ENCODE measurements at places on chromosomes 2 and 18.

GRCh38 chr2:205733648-205734047, 51.3 kb downstream of the NRP2 start:
- DNase-seq: no peak

DNA sequence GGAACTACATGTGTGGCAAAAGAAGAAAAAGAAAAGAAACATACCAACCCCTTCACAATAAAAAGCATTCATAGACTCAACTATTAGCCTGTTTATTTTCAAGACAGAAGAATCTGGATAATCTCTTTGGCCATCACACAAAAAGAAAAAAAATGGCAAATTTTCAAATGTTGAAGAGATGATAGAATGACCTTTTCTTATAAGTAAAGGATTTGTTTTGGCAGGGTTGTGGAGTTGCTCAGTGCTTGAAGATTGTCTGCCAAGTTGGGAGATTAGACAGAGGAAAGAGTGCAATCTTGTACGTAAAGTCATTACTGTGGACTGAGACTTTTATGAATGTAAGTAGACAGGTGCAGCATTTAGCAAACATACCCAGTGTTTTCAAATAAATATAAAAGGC, 18.5 kb upstream of the FAM171B start:
- DNase-seq: no peak

DNA sequence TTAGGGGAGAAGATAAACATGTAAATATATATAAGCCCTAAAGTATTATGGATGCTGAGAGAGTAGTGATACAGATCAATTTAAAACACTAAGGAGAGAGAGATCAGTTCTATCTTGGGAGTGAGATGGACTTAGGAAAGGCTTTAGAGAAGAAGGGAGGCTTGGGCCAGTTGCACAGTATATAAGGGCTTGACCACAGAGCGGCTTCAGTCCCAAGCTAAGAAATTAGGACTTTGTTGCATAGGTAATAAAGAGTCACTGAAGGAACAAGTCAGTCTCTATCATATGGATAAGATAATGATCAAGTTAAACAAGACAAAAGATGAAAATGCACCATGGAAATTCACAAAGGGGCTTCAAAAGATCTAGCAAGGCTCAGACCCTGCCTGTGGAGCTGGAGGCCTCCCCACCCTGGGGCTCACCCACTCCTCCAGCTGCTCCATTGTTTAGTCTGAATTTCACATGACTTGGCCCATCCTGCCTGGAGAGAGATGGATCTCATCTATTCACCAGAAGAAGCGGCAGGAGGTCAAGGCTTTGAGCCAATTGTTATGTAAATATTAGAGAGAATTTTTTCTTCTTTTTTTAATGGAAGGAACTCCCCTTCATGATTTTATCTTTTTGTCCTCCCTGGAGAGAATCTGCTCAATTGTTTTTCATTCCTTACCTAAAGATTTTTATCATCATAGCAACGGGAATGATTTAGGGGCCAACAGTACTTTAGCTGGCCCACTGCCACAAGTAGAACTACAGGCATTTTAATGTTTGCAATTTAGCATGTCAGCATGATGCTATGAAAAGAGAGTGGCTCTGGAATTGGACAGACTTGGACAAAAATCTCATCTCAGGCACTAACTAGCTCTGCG, 44.0 kb downstream of the GYPC start:
- DNase-seq: no peak

GRCh38 chr2:224165901-224166319, 126.8 kb upstream of the SERPINE2 start:
- no peak for DNase-seq

DNA sequence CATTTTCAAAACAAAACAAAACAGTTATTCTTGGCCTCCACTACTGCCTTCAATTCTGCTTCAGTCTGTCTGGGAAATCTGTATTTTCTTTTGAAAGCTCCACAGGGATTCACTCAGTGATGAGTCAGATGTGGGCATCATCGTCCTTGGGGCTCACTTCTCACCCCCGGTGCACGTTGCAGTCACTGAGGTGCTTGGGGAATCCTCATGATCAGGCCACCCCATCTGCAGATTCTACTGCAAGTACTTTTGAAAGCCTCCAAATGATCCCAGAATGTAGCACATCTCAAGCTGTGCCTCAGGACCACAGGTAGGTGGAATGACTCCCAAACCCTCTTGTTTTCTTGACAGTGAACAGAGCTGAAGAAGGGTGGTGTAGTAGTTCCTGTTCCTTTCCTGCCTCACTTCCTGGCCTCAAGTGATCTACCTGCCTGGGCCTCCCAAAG, 34.3 kb downstream of the LPIN2 start:
- no peak for DNase-seq

GRCh38 chr2:20723543-20723942, 56.6 kb downstream of the GDF7 start:
- no peak for DNase-seq

DNA sequence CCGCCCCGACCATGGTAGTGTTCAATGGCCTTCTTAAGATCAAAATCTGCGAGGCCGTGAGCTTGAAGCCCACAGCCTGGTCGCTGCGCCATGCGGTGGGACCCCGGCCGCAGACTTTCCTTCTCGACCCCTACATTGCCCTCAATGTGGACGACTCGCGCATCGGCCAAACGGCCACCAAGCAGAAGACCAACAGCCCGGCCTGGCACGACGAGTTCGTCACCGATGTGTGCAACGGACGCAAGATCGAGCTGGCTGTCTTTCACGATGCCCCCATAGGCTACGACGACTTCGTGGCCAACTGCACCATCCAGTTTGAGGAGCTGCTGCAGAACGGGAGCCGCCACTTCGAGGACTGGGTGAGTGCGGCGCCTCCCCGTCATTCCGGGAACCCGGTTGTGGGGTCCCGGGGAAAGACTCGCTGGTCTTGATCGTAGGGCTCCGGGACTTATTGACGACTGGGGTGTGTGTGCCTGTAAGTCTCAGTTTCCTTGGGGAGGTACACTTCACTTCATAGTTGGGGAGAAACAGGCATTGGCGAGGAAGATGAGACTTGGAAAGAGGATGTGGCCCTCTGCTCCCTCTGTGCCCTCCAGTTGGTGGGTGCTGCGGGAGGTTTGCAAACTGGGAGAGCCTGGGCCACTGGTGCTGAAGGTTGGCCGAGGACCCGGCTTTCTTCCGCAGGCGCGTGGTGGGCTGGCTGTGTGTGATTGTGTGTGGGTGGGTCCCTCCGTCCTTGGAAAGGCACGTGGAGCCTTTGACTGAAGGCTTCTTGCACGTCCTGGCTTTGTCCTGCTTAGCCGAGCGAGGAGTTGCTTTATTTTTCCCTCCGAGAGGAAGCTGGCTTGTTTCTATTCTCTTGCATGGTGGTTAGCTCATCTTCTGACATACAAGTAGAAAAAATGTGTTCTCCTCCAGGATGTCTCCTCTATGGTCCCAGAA, 886 bp downstream of the PRKCE start:
- DNase-seq: no peak

DNA sequence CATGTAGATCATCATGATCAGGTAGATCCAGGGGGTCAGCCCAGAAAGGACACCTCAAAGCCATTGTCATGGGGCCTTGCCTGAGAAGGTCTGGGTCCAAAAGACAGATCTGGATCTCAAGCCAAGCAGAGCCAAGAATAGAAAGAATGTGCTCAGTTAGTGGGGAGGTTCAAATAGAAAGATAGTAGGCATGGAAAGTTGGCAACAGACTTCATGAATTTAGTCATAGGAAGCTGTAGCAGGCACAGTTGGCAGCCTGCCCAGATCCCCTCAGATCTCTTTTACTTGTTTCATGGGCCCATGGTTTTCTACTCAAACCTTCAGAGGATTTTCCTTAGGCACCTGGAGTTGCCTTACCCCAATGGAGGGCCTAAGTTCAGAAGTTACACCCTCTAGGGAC, 767.0 kb downstream of the SLC4A3 start:
- DNase-seq: no peak

DNA sequence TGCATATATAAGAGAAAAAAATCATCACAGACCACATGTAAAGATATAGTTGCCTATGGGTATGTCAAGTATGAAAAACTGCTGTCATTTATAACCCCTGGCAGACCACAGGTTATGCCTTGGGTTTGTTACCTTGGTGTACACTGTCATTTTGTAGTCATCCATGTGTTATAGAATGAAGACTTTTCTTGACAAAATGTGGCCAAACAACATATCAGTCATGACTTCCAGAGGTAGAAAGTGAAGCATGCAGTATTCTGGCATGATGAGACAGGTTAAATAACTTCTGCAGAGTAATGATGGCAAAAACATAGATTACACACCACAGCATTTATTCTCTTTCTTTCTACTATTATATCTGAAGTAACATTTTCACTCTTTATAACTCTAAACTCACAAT, 74.9 kb upstream of the NEUROD1 start:
- no peak for DNase-seq

- no peak for DNase-seq
Observed at GRCh38 chr2:38739524-38739923, 11.6 kb downstream of the SRSF7 start.

- no peak for DNase-seq
Observed at GRCh38 chr2:171430516-171431410, 3.0 kb downstream of the METTL8 start.

DNA sequence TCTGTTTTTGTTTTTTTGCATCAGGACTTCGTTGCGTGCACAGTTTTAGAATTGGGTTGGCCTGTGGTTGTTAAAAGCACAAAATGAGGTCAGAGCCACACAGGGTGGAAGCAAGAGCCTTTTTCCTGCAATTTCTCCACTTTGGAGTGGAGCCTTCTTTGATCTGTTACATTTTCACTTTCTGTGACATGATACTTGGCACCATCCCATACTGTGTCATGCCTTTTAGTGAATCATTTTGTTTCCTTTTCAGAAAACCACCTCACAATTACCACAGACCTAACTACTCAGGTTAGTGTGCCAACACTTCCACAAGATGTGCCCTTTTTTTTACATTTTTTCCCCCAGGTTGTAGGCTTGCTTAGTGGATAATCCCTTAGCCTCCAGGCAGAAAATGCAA, 32.5 kb downstream of the MERTK start:
- DNase-seq: no peak

DNA sequence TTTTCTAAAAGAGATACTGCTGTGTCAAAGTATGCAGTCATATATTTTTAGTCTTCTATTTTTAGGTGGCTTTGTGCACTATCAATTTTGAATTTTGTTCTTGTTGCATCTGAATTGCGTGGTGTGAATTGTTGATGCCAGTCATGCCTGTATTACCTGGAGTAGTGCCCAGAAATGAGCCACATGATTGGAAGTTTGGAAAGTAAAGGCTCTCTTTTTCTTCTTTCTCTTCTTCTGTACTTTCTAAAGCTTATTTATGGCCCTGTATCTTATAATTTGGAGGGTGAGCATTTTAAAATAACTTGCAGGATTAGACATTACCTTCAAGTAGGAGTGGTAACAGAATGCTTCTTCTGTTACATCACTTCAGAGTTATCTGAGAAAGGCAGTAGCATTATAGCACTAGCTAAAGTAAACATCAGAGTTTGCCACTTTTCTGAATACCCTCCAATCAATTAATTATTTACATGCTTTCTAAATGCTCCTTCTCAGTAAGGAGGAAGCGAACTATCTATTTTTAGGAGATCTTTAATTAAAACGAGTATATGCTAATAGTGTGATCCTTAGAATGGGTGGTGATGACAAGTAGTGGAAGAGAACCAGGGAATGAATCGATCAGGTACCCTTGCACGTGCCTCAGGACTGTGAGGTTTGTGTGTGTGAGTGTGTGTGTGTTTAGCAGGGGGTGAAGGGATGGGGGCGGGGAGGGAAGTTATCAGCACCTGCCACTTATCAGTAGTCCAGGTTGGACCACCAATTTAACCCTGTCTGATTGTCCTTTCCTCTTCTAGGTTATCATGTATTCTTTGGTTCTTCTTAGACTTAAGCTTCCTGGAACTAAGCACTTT, 112.5 kb downstream of the MAP3K20 start:
- DNase-seq: no peak

- DNase-seq: no peak
Observed at GRCh38 chr2:55923091-55923981, at the start of gene EFEMP1. Gene EFEMP1 (minus strand): TSS chr2:55923782. CDS start chr2:55922440, 1,342 bp downstream.

GRCh38 chr2:24421668-24422067, 61.3 kb upstream of the ITSN2 start:
- no peak for DNase-seq

DNA sequence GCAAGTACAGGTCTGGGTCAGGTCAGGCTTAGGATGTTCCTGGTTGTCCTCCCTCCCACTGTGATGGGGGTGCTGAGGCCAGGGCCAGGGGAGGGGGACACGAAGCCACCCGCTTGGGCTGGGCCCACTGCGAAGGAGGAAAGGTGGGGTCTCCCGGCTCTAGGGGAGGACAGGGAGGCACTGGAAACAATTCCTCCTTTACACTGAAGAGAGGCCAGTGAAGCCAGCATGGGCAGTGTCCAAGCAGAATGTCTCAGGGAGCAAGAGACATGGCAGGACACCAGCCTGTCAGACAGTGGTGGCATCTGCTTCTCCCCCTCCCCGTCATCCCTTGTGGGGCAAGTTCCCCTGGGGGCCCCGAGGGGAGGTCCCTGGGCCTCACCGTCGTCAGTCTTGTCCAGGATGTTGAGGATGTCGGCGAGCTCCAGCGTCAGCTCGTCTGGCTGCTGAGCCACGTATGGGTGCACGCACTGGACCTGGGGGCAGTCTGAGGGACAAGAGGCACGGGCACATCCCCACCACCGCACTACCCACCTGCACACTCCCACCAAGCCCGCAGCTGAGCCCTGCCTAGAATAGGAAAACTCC, 10.8 kb downstream of the SNORC start:
- no peak for DNase-seq

GRCh38 chr2:197615016-197615652, 60.3 kb downstream of the RFTN2 start:
- no peak for DNase-seq

DNA sequence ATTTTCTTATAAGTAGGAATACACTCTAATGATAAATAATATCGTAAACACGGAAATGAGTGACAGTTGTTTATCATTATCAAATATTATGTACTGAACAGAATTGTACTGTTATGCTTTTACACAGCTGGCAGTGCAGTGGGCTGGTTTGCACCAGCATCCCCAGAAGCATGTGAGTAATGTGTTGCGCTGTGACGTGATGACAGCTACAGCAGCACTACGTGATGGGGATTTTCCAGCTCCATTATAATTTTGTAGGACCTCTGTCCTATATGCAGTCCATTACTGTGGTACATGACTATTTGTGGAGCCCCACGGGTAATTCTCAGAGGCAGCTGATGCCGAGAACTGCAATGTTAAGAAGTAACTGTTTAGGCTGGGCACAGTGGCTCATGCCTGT, 77.3 kb upstream of the ATG16L1 start:
- no peak for DNase-seq

GRCh38 chr2:62459106-62459505, 46.9 kb downstream of the TMEM17 start:
- DNase-seq: no peak

GRCh38 chr2:78540255-78540654, 485.2 kb upstream of the REG3G start:
- no peak for DNase-seq

DNA sequence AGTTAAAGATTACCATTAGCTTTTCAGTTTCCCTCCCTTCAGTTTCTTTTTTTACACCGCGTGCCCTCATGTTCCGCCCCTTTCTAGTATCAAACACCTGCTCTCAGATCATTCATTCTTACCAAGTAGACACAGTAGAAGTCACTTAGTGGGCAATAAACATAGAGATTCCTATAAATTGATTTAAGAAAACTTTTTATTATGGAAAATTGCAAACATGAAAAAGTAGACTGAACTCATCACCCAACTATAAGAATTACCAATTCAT, 21.2 kb upstream of the CNRIP1 start:
- DNase-seq: no peak

- no peak for DNase-seq
Observed at GRCh38 chr18:21739604-21740537, 721 bp upstream of the MIB1 start.

GRCh38 chr2:200466425-200467418, 43.1 kb downstream of the KCTD18 start:
- DNase-seq: no peak

- no peak for DNase-seq
Observed at GRCh38 chr2:68577183-68577582, 66.2 kb upstream of the PROKR1 start.

Measured in cortex of kidney (tissue), 1 donor.